Hypothalamus (tissue), 51 donors: ENCODE measurements at places on chromosomes 13 and 19.

GRCh38 chr19:18417250-18418028 is 1.8 kb upstream of the SSBP4 start:
- DNase-seq, result no peak

DNA sequence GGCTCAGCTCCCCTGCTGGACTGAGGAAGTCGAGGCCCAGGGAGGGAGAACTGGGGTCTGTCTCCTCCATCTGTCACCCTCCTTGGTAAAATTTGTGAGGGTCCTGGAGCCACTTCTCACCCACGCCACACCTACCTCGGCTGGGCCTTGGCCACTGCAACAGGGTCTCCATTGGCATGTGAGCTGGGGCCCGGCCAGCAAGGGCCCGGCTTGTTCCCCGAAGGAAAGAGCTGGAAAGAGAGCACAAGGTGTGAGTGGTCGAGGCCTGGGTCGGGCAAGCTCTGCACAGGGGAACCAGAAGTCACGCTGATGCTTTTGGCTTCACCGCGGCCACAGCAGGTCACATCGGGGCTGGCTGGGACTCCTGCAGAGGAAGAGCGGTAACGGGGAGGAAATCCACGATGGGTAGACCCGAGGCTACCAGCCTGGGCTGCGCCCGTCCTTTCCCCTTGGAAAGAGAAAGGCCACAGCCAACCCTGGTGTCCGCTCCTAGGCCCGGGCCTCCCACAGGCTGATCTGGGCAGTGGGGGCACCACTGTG is 9.0 kb downstream of the NANOS3 start:
- no peak for DNase-seq

- DNase-seq, result no peak
Measured at GRCh38 chr19:40567040-40567749, 9.5 kb upstream of the SHKBP1 start.

GRCh38 chr19:48873476-48874302 is 1.5 kb downstream of the PPP1R15A start:
- DNase-seq, result no peak

DNA sequence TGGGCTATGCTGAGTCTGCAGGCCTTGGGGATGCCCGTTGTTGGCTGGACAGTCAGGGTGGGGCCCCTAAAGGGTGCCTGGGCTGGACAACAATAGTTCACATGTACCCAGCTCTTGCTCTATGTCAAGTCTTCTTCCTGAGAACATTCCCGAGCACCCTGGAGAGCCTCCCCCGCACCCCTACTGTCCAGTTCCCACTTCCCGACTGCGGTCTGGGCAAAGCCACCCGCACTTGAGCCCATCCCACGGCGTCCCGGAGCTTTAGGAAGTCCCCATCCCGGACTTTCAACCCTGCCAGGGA is 1.1 kb upstream of the MPND start:
- no peak for DNase-seq

GRCh38 chr19:39052243-39052746 is 19.9 kb upstream of the FBXO27 start:
- DNase-seq, result peak; percentile 46

DNA sequence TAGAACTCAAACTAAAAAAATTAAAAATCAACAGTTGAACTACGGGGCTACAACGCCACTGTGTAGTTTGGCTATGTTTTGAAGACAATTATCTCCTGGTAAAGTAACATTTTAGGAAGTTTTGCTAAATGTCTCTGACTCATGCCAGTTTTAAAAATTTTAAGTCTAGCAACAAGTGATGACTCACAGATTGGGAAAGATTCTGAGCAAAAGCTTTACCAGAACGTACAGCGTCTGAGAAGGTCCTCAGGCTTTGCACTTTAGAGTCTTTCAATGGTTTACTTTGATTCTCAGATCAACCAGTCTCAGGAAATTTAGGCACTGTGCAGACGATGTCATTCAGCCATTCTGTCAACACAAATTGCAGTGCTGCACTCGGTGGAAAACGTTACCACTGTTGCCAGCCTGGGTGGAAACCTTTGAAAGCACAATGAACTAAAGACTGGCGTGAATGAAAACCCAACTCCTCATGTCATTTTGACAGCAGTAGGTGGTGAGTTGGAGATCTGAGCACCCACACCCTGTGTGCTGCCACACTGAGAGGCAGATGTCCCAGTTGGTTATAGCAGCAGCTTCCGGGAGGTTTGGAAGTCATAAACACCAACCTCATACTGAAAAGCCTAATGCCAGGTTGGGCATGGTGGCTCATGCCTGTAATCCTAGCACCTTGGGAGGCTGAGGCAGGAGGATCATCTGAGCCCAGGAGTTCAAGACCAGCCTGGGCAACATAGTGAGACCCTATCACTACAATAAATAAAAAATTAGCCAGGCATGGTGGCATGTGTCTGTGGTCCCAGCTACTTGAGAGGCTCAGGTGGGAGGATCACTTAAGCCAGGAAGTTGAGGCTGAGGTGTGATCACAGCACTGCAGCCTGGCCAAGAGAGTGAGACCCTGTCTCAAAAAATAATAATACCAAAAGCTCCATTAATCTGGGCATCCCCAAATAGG is 6.3 kb upstream of the WTIP start:
- no peak for DNase-seq

DNA sequence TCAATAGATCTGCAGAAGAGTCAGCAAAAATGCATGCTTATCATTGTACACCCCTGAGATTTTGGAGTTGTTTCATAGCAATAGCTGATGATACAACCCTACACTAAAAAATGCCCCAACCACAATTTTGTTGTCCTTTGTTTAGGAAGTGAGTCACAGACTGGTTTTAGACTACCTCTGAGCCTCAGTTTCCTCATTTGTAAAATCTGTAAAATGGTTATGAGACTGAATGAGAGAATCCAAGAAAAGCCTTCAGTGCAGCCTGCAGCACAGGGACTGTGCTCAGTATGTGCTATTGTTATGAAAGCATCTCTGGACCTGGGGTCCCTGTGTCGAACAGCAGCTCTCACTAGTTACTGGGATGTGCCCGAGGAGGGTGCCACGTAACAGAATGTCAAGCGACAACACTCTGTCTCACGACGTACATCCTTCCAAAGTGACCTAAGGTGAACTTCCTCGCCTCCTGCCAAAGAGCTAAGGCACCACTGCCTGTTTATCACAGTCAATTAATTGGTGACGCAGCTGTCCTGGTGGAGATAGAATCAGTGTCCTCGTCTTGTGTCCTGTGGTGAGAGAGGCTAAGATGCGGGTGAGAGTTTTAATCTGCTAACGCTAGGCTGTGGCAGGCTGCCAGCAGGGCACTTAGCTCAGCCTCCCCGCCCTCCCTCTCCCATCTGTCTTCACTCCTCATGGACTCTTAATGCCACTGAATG is 18.1 kb downstream of the DHRS12 start:
- no peak for DNase-seq

DNA sequence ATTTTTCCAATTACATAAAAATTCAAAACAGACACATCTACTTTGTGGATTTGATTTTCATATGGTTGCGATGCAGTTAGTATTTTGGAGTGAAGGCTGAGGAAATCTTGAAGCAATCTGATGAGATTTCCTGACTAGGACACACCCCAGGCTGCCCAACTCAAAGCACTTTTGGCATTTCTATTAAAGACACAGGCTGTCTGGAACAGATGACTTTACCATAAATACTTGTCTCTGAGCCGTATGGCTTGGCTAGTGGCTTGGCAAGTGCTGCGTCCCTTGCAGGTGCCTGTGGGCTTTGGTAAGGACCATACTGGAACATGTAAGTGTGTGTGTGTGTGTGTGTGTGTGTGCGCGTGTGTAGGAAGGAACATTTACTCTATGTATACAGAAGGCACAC is 218.8 kb downstream of the FGF9 start:
- no peak for DNase-seq
